Stimulated activated CD8-positive, alpha-beta memory T cell treated with anti-CD3 and anti-CD28 coated beads, Interleukin-2, amount 100 ng/mL, for 1 hour (primary cell): ENCODE measurements at places on chromosomes 4 and X.

- no peak for DNase-seq
These were observed 79.5 kb downstream of the CLNK start for GRCh38 chr4:10605031-10605430.

GRCh38 chr4:182089326-182089725, 153.9 kb upstream of the TENM3 start:
- no peak for DNase-seq

- DNase-seq: no peak
These were observed 155.2 kb downstream of the PDGFC start for GRCh38 chr4:156816360-156816755.

DNA sequence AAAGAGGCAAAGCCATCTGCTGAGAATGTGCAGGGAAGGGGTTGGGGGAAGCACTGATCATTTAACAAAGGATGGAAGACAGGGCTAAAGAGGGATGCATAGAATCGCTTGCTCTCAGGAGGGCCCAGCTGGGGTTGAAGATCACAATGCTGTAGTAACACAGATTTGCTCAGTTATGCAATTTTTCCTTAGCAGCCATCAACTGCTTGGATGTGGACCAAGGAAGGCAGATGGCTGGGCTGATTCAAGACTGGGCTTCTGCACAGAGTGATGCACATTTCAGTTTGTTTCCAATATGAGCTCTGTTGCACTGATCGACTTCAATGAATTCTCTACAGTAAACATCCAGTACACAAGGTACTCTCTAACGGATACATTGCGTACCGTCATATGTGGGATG, 127.8 kb upstream of the TBL1X start:
- no peak for DNase-seq

- DNase-seq: no peak
These were observed 81.2 kb downstream of the SHROOM3 start for GRCh38 chr4:76515975-76516843.

DNA sequence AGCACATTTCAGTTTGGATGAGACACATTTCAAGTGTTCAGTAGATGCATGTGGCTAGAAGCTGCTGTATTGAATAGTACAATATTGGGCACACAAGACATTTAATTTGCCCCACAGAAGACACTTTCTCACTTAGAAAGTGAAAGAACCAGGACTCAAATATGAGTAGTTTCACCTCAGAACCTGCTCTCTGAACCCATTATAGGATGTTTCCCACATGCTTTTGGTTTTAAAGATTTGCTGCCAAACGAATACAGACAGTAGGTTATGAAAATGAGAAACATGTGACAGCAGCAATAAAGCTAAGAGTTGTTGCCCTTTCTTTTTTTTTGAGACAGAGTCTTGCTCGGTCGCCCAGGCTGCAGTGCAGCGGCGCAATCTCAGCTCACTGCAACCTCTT, 32.3 kb downstream of the C4orf54 start:
- no peak for DNase-seq

DNA sequence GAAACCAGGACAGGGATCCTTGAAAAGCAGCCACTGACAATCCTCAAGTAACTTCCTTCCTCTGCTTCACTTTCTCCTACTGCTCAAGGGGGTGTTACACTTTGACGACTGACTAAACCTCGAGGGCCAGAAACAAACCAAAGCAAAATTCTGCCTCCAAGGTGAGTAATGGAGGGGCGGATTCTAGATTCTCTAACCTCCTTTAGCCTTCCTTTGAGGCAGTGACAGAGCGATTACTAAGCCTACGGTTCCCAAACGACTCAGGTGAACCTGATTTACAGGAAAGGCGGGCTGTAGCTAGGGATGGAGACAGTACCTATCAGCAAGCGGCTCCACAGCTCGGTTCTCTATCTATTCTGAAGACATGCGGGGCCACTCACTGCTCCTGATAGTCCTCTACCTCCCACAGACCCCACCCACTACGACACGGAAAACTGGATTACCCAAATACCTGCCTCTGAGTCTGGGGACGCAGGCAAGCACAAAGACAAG, 487 bp downstream of the TBCK start:
- DNase-seq: no peak

DNA sequence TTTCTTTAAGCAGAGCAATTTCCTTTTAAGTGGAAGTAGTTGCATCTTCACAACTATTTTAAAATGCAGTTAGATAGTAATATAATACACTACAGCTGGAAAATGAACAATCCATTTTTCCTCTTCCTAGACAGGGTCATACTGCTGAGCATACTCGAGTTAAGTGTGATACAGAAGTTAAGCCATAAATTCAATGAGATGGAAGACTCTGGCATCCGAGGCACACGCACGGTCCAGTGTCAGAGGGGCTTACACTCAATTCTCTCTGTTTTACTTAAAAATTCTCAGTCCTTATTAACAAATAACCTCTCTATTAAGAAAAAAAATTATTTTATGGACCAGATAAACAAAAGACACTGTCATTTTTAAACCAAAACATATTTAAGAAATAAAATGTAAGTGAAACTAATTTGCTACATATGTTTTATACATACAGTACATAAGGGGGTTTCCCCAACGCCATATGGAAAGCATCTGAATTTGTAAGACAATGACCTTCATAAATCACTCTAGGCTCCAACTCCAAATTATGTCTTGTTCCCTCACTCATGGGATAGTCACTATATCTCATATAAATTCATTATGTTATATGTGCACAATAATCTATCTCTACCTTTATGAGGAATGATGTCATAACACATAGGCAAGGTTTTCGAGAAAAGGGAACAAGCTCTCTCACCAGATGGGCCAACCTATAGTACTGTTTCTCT, 315.3 kb downstream of the PAPSS1 start:
- DNase-seq: no peak

GRCh38 chrX:18985186-18985435, 1.2 kb upstream of the PHKA2 start:
- no peak for DNase-seq

- DNase-seq: no peak
These were observed 81.6 kb downstream of the SORBS2 start for GRCh38 chr4:185730387-185730786.

GRCh38 chr4:123327346-123327745, 69.2 kb upstream of the SPRY1 start:
- no peak for DNase-seq

- no peak for DNase-seq
These were observed 287.0 kb downstream of the ARHGAP24 start for GRCh38 chr4:85761803-85762528.

GRCh38 chr4:165489786-165490185, 111.0 kb downstream of the CPE start:
- DNase-seq: no peak

- DNase-seq: no peak
These were observed 5.3 kb downstream of the MAGEB2 start for GRCh38 chrX:30220661-30221060.

- no peak for DNase-seq
These were observed 215.0 kb upstream of the GIMD1 start for GRCh38 chr4:106583567-106583966.

- no peak for DNase-seq
These were observed 70.7 kb downstream of the AFAP1 start for GRCh38 chr4:7868892-7869471.

DNA sequence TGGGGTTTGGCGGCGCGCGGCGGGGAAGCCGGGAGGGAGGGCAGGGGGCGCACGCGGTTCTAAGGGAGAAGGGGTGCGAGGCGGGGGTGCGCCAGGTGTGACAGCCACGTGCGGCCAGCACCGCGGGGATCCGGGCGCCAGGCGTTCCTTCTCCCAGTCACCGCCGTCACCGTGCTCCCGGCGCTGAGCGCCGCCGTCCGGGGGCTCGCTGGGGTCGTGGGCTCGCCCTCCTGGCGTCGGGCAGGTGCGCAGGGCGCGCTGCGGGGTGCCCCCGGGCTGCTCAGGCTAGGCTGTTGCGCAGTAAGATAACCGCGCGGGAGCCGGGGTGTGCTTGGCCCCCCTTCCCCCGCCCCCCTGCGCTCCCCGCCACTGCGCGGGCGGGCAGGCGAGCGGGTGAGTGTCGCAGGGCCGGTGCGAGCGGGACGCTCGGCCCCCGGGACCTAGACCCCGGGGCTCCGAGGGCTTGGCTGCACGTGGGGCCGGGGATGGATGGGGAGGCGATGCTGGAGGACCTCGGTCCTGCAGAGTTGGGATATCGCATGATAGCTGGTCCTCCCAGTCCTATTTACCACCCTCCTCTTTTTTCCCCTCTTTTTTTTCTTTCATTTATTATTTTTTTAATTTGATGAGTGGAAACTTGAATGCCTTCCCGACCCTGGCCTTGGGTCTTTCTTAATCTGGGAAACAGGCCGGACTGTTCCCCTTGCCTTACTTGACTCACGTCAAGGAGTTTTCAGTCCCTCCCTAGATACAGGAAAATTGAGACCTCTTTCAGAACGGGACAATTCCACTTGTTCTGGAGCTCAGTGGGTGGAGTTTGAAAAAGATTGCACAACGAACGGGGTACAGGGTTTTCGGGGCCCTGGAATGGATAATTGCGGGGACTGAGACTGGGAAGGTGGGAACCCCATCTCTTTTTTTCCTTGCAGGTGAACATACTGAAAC, 797 bp downstream of the TXLNG start:
- DNase-seq: peak; percentile 17

GRCh38 chr4:166662266-166662843, 571.9 kb downstream of the SPOCK3 start:
- no peak for DNase-seq

DNA sequence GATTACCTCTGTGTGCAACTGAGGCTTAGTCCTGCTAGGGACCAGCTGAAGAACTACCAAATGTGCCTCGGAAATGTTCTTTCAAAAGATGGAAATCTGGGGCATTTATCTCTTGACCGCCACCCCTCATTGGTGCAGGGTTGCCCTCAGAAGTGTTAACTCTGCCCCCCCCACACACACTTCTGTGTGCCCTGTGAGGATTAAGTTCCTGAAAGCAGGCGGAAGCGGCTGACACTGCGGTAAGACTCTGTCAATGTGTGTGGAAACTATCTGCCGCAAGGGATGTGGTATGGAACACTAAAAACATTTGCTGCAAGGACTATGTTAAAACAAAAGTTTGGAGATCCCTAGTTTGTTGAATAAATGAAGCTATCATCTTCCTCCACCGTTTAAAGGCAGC, 106.9 kb upstream of the NDP start:
- no peak for DNase-seq

DNA sequence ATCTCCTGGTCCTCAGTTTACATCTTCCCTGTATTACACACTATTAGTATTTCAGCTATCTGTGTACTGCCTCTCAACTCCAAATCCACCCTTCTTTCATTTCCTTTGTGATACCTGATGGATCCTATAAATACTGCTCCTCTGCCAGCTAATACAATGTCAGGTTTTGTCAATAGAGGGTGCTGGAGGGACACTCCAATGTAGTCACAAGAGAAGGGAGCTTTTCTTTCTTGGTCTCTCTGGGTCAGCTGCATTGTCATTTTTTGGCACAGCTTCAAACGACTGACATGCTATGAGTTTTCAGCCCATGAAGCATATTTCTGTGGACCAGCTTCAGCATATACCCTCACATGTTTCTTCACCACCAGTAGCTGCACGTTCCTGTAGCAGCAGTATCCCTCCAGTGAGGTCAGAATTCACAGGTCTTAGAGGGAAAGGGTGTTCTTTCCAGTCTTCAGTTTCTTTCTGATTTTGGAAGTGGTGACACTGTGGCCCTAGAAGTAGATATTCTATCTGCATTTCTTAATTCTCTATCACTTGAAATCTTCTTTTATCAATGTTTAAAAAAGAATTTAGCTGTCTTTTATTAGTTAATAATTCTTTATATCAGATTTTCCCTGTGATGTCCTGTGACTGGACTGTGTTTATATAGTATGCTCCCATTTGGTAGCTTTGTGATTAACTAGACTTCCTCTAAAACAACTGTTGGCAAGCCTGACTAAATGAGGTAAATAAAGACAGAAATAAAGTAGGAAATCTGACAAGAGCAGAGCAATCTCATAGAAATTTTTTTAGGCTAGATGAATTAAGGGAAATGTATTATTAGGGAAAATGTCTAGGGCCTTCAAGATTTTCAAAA, 60.6 kb downstream of the GABRA2 start:
- no peak for DNase-seq

- DNase-seq: no peak
These were observed 175.9 kb downstream of the SLC39A8 start for GRCh38 chr4:102169345-102169744.

GRCh38 chr4:183291070-183291469, 29.0 kb downstream of the CLDN22 start:
- DNase-seq: no peak

DNA sequence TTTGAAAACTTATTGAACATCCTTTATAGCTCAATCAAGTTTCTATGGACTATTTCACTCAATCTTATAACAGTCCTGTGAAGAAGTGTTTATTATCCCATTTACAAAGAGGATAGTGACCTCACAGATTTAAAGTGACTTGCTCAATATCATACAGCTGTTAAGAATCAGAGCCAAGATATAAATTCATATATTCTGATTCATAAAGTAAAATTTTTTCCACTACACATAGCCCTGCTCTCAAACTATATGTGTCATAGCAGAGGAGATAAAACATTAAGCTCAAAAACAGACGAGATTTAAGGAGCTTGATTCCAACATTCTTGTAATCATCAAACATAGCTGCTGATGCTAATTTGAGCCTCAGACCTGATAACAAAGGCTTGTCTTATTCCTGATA, 226.8 kb downstream of the CAMK2D start:
- no peak for DNase-seq

DNA sequence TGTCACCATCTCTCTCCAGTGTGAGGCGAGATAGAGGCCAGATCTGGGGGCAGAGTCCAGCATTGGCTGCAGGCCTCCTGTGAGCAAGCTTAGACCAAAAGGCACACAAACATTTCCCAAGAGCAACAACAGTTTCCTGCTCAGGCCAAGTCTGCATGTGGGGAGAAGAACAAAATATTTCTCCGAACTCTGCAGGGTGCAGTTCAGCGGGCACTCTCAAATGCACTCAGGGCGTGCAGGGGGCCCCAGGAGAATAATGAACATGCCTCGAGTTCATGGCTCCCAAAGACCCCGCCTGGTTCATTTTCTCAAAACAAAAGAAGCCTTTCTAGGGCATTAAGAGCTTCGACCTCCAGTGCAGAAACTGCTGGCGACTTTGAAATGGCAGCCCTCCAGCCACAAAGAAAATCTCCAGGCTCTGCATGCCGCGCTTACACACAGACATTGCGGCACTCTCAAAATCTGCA, 57.8 kb upstream of the HELT start:
- no peak for DNase-seq

DNA sequence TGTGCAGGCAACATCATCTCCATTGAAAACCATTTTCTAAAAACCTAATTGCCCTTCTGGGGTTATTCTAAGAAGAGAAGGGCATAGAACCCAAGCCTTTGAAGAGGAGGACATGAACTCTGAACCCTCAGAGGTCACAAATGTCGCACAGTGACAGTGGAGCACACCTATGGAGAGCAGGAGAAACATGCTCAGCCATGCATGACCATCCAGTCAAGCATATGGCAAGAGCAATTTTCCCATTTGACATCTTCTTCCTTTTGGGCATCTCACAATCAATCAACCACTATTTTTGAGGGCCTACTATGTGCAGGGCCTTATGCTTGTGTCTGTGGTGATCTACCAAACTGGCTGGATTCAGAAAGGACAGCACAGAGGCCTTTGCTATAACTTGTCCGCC, 30.1 kb upstream of the AFF2 start:
- no peak for DNase-seq

GRCh38 chr4:26700110-26700509, 116.2 kb downstream of the TBC1D19 start:
- DNase-seq: no peak

- DNase-seq: no peak
These were observed 16.8 kb downstream of the DCAF8L1 start for GRCh38 chrX:27964432-27964831.
